ENCODE measurements at places on chromosomes 6 and 20.

GRCh38 chr6:157905590-157906342 lies 75.9 kb upstream of the SYNJ2 start:
- DNase-seq: no peak

DNA sequence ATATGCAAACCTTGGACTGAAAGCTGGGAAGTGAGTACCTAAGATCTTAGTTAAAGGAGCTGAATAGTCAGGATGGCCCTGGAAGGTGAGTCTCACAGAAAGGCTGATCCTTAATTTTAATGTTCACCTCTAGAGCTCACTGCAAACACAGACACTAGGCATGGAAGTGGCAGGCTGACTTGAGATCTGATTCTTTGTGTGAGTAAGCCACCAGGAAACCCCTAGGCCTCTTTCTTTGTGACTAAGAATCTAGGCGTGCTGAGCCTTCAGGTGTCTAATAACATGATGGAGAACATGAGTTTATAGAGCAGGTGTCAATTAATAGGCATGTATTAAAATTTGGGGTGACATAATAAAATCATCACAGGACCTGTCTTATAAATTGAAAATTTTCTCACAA lies 642.2 kb downstream of the EYS start:
- DNase-seq: no peak

DNA sequence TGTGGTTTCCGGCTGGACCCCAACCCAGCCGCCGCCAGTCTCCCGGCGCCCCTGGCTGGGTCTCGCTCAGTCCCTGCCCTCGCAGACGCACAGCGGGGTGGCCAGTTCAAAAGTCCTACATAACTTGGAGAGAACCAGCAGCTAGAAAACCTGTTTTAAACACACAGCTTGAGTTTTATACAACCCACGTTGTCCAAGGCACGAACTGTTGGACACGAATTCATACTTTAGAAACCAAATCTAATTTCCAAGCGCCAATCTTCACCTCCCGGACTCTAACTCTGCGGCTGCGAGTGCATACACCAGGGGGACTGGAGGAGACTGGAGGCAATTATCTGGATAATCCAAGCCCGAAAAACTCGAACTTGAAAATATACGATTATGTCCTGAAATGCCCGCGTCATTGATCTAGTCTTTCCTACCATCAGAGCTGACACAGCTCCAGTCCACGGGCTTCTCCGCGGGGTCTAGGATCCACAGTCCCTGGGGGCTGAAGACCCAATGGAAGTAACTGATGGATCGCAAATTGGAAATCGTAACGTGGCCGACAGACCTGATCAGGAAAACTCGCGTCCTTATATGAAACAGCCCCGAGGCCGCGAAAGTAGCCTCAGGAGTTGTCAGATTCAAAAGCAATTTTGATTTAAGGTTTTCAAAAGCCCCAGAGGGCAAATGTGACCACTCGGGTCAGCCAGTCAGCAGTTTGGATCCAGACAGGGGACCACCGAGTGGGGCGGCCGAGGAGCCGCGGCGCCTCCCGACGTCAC lies 843 bp upstream of the HEY2 start:
- no peak for DNase-seq

DNA sequence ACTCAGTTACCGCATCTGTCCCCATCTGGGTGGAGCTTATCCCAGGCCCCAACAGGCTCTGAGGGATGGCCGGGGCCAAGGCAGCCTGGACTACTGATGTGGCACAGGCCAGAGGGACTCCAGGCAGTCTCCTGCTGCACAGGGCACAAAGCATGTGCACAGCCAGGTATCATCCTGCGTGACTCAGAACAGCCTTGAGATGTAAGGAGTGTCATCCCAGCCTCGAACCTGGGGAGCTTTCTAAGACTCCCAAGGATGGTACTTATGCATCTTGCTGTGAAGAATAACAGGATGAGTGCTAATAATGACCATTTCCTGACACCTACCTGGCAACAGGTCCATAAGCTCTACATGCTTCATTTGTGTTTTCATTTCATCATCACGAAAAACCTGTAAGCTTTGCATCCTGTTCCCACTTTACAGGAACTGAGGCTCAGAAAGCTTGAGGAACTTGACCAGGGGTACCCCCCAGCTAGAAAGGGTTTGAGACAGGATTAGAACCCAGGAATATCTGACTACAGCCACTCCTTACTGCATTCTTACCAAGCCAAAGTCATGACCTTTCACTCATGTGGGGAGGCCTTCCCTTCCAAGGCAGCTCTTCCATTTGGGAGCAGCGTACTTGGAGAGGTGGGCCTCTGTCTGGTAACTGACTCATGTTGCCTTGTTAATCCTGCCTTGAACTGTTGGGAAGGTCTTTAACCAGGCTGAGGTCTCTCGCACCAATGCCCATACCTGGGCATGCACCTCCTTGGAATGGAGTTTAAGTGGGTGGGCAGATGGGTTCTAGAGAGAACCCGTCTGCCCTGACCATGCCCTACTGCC lies 1.9 kb downstream of the TRIB3 start:
- DNase-seq: no peak

DNA sequence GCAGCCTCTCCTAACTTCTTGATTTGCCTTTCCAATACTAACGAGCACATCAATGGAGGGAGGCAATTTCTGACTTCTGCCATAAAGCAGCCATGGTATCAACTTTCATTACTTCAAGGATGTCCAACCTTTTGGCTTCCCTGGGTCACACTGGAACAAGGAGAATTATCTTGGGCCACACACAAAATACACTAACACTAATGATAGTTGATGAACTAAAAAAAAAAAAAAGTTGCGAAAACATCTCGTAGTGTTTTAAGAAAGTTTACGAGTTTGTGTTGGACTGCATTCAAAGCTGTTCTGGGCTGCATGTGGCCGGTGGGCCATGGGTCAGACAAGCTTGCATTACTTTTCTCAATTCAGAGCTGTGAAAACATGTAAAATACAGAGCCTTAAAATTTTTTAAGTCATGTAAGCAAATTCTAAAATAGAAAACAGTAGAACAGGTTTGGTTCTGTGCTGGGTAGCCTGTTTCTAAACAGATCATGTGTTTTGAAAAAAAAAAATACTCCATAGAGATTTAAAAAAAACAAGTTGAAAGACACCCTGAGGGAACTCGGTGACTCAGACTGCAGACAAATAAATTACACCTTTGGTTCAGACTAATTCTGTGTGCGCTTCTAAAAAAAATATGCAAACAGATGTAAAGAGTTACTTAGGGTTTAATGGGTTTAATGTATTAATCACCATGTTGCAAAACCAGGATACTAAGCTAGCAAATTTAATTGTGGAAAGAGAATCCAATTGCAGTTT lies 43.6 kb upstream of the SLC22A23 start:
- no peak for DNase-seq

- DNase-seq: no peak
Measured at GRCh38 chr20:14375416-14375985, 38.1 kb upstream of the FLRT3 start.

DNA sequence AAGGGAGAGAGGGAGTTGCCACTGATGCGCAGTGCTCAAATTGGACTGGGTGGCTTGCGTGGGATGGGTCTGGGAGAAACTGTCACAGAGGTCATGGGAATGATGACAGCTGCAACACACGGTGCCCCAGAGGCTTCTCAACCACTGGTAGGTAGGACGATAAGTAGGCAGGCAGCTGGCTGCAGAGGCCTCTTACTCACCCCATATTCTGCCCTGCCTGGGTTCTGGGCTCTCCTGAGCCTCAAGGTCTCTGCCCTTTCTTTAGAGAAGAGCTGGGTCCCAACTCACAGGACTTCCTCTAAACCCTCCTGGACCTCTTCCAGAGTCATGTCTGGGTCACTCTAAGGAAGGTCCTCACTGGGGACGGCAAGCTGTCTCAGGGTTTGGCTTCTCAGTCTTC lies 37.2 kb upstream of the RNF24 start:
- no peak for DNase-seq

DNA sequence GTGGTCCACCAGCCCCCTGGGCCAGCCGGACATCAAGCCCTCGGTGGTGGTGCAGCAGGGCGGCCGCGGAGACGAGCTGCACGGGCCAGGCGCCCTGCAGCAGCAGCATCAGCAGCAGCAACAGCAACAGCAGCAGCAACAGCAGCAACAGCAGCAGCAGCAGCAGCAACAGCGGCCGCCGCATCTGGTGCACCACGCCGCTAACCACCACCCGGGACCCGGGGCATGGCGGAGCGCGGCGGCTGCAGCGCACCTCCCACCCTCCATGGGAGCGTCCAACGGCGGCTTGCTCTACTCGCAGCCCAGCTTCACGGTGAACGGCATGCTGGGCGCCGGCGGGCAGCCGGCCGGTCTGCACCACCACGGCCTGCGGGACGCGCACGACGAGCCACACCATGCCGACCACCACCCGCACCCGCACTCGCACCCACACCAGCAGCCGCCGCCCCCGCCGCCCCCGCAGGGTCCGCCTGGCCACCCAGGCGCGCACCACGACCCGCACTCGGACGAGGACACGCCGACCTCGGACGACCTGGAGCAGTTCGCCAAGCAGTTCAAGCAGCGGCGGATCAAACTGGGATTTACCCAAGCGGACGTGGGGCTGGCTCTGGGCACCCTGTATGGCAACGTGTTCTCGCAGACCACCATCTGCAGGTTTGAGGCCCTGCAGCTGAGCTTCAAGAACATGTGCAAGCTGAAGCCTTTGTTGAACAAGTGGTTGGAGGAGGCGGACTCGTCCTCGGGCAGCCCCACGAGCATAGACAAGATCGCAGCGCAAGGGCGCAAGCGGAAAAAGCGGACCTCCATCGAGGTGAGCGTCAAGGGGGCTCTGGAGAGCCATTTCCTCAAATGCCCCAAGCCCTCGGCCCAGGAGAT lies 1.0 kb downstream of the POU3F2 start:
- DNase-seq: no peak

DNA sequence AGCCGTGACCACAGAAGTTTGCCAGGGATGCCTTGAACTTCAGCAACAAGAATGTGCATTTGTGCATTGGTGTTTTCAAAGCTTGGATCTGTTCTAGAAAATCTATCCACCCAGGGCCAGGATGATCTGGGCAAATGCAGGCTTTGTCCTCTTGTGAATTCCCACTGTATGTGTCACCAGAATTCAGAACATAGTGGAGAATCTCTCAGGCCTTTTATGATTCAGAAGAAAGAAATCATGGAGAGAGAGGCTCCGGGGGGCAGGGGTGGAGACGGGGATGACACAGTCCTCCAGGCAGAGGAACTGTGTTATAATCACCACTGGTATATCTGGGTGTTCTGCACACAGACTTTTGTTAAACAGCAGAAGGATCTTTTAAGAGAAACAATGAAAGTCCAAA lies 304.1 kb downstream of the CDH4 start:
- DNase-seq: no peak

DNA sequence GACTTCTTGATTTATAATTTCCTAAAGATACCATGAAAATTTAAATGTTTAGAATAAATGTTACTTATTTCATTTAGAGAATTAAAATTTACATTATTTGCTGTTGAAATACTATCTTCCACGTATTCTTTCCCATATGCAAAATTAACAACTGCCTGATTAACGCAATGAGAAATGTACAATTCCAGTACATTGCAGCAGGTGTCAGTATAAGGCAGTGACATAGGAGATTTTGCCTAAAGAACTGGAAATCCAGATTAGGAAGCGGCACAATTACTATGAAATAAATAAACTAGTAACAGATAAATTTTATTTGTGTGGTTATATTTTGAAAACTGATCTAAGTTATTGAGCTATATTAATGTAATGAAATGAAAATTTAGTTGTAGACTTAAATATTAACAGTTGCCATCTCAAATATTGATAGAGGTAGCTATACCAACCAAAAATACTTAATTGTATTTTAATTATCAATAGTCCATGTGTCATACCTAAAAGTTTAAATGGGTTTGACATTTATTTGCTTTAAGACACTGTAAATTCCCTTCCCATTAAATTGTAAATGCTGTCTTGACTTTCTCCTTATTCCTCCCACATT lies 300.2 kb downstream of the UTRN start:
- DNase-seq: no peak

DNA sequence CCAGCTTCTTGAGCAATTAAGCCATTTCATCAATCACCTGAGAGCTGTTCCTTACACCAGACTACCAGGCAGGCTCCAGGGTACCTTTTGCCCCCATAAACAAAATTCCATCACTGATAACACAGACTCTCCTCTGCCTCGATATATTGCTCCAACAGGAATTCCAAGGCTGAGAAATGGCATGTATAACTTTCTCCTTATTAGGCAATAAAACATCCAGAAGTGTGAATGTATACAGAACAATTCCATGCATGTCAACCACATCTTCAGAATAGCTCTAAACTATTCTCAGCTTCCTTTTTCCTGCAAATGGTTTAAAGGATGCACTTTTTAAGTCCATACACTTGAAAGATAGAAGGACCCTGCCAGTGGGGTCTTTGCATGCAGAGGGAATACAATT lies 73.8 kb downstream of the EDN3 start:
- DNase-seq: no peak

DNA sequence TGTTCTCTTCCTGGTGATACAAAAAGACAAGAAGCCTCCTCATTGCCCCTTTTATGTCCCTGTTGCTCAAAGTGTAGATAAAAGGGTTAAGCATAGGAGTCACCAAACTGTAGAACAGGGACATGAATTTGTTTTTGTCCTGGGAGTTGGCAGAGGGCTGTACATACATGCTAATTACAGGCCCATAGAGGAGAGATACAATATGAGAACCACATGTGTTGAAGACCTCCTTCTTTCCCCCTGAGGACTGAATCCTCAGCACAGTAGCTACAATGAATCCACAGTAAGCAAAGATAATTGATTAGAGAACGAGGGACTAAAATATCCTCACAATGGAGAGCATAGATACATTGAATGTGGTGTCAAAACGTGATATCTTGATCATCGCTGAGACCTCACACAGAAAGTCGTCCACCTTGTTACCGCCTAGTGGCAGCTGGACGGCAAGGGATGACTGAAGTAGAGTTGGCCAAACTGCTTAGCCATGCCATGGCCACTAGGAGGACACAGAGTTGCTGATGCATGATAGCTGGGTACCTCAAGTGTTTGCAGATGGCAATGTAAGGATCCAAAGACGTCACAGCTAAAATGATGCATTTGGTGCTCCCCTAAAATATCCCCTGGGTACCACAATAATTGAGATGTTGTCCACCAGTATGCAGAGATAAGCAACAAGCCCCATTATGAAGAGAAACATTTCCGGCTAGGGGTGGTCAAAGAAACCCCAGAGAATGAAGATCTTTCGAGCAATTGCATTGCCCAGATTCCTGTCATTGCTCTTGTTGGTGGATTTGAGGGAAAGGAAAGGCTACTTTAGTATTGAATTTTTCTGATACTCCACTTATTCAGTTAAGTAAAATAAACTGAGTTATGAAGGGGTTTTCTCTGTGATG lies 15.0 kb downstream of the OR2B3 start:
- DNase-seq: no peak

Data from T-helper 17 cell (primary cell).